ENCODE measurements at places on chromosomes 1 and 21.

GRCh38 chr1:221356693-221357092 is 385.2 kb downstream of the DUSP10 start:
- DNase-seq, result no peak

GRCh38 chr1:78325293-78325692 is 165.5 kb upstream of the PTGFR start:
- no peak for DNase-seq

DNA sequence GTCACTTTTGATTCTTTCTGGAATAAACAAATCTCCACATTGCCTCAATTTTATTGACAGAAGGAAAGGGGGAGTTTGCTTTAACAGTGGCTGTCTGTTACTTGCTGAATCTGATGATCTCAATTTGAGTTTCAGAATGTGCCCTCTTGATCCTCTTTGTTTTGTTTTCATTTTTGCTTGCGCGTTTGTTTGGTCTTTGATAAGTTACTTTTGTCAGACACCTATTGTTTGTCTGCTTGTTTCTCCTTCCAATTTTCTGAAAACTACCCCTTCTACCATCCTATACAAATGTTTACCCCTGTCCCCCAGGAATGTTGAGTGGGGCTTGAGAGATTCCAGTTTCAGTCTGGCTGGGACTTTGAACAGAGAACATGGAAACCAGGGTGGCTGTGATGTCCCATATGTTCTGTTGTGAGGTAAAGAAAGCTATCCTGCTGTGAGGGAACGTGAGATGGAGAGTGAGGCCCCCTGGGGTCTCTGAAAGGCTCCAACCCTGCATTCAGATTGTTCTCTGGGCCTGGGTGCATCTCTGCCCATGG is 11.8 kb upstream of the XCL2 start:
- DNase-seq, result no peak

DNA sequence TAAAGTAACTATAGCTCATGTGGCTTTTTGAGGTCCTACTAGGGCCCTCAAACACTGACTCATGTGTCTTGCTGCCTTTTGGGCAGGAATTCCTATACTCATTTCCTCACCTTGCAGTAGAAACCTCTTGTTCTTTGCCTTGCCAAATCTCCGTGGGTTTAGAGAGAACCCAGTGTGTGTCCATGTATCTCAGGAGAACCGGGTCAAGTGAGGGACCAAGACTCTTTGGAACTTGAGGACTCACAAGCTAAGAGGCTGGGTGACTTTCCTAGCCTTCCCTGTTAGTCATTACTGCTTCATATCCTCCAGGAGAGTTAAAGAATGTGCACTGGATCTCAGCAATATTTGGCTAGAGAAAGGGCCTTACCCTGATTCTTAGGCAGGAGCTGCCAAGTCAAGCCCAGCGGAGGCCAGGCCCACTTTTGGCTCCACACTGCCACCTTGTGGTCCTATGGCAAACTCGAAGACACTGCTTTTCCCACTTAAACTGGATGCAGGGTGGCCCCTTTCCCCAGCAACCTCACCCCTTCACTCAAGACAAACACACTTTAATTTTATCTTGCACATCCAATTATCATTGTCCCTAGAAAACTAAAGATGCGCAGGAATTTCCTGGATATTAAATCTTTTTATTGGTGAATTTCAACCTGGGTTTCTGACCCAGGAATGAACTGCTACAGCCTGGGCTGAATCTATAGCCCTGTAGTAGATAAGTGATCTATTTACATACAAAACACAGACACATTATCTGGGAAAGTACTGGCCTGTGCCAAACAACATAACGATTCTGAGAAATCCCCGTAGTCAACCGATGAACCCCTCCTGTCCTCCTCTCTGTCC is 10.6 kb downstream of the AVPR1B start:
- peak; percentile 88 for DNase-seq

DNA sequence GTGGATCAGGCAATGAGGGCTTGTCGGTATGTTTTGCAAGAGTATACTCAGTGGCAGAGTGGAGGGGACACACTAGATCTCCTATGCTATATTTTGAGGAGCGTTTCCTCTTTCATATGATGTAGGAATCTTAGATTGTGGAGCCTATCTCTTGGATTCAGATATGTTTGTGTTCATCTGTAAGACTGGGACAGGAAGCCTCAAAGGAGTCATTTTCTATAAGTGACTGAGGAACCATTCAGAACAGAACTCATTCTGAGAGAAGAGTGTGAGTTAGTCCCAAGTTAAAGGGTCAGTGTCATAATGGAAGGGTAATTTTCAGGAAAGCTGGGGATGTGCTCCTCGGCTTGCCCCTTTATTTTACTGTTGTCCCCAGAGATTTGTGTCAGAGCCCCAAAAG is 107.7 kb downstream of the PTGS2 start:
- DNase-seq, result no peak

DNA sequence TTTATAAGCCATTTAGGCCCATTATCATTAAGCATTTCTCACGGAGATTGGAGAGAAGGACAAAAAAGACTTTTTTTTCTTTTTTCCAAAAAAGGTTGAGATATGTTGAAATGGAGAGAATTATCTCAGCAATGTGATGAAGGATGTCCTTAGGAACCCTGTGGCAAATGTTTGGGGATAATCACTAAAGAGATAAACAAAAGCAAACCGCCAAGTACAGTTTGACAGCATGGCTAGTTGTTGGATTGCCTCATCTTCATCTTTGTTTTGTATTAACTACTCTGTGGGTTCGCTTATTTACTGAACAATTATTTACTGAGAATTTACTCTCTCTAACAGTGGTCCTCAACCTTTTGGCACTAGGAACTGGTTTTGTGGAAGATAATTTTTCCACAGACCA is 97.4 kb upstream of the HP1BP3 start:
- no peak for DNase-seq

- DNase-seq, result no peak
Observed at GRCh38 chr21:28871388-28872010, 121.2 kb downstream of the LTN1 start.

DNA sequence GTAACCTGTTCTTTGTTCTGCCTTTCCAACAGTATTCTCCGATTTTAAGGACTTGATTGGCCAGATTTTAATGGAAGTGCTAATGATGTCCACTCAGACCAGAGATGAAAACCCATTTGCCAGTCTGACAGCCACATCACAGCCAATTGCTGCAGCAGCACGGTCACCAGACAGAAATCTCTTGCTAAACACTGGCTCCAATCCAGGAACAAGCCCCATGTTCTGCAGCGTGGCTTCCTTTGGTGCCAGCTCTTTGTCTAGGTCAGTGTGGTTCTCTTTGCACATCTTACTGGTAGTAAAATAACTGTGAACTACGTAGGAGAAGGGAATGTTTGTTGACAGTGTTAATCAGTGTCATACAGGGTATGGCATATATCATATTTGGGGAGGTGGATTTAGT is 72.7 kb downstream of the UBE4B start:
- no peak for DNase-seq

- peak; percentile 28 for DNase-seq
Observed at GRCh38 chr1:12600880-12601633, 17.0 kb downstream of the DHRS3 start.

GRCh38 chr1:204621996-204622395 is 63.5 kb downstream of the LRRN2 start:
- DNase-seq, result no peak

Data from MM.1S (cell line).